Activated T-cell treated with anti-CD3 and anti-CD28 coated beads for 24 hours (primary cell): ENCODE measurements at places on chromosomes 1 and 21.

DNA sequence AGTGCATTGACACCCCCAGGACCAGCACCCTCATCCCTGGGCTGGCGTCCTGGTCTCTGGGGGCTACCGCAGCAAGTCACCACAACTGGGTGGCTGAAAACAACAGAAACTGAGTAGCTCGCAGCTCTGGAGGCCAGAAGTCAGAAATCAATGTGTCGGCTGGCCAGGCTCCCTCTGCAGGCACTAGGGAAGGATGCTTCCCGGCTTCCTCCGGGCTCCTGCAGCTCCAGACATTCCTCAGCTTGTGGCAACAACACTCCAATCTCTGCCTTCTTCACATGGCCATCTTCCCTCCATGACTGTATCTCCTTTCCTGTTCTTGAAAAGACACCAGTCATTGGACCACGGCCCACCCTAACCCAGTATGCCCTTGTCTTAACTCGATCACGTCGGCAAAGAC, 224.2 kb downstream of the NPHP4 start:
- no peak for DNase-seq

DNA sequence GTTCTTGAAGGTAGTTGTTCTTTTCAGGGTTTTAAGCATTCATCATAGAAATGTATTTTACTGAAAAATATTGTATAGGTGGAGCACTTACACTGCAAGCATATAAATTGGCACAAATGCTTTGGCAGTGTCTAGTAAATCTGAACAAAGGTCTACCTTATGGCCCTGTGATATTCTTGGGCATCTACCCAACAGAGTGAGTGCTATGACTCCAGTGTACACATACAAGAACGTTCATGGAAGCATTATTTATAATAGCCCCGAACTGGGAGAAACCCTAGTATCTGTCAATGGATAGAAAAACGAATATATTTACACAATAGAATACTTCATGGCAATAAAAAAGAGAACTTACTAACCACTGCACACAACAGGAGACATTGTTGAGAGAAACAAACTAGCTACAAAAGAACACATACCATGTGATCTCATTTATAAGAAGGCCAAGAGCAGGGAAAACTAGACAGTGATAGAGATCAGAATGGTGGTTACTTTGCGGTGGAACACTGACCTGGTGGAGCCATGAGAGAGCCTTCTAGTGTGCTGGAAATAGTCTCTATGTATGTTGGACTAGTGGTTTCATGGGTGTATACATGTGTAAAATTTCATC, 96.0 kb downstream of the MAB21L3 start:
- no peak for DNase-seq

GRCh38 chr1:17520473-17521319, 18.8 kb upstream of the ARHGEF10L start:
- no peak for DNase-seq

DNA sequence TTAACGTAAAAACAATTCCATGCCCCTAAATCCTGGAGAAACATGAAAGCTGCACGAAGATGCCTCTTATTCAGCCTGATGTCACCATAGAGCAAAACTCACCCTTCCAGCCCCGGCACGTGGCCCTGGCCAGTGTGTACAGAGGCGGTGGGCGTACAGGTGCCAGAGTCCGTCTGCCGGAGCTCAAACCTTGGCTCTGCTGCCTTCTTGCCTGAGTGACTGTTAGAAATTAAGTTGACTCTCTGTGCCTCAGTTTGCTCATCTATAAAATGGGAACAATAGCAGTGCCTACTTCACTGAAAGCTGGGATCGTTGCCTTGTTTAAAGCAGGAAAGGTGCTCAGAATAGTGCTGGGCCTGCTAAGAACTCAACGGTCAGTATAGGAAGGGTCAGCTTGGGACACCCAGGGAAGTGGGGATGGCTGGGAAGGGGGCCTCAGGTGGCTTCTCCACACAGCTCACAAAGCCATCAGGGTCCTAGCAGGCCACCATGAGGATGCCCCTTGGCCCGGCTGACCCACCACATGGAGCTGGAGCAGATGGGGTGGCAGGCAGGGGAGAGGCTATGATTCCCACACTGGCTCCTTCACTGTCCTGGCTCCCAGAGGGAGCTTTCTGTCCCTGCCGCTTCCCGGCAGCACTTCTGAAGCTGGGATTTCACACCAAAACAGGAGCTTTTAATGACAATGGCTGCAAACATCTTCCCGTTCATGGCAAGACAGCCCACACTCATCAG, 237.2 kb downstream of the NPHP4 start:
- no peak for DNase-seq

DNA sequence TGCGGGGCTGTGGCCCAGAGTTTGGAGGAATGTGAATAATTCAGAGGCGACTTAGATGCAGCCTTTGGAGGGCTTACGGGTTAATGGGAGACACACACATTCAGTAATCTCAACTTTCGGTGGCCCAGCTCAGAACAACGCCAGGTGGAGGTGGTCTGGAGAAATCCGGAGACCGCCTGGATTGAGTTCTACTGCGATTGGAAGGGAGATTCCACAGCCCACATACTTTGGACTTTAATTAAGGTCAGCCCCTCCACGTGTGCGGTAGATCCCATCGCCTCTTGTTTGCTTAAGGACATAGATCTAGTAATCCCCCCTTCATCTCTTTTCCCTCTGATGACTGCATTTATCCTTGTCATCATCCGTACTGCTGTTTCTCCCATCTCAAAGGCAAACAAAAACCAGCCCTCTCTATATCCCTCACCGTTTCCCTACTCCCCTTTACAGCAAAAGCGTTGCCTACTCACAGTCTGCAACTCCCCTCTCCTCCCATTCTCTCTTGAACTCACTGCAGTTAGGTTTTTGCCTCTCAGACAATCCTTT, 720 bp upstream of the BSDC1 start:
- no peak for DNase-seq

DNA sequence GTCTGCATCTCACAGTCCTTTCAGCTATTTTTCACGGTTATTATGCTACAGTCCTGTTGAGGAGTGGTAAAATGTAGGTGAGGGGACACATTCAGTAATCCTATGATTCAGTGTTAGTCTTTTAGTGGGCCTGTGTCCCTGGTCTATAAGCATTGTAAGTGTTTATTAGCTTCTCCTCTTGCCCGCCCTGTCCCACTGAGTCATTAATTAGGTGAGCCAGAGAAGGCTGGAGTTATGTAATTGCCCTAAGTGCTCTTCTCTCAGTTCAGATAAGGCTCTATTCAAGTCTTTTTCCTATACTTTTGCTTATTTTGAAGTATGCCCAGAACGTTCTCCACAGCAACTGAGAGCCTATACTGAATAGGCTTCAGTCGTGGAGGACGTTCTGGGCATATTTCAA, 76.3 kb upstream of the ZRANB2 start:
- no peak for DNase-seq

DNA sequence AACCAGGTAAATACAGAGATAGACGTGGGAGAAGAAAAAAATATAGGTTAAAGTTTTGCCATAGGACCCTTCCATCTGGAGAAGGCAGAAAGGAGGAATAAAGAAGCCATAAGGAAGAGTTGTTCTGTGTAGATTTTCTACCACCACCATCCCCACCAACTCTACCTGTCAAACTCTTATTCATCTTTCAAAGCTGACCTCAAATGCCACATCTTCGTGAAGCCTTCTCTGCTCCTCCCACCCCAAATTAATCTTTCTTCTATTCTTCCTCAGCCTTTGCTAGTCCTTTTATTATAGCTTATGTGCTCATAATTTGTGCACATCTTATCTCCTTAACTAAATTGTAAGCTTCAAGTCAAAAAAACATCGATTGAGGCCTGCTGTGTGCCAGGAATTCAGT, 1.3 kb upstream of the NECTIN4 start:
- DNase-seq, result no peak
